ENCODE measurements at places on chromosomes 1 and 21.

DNA sequence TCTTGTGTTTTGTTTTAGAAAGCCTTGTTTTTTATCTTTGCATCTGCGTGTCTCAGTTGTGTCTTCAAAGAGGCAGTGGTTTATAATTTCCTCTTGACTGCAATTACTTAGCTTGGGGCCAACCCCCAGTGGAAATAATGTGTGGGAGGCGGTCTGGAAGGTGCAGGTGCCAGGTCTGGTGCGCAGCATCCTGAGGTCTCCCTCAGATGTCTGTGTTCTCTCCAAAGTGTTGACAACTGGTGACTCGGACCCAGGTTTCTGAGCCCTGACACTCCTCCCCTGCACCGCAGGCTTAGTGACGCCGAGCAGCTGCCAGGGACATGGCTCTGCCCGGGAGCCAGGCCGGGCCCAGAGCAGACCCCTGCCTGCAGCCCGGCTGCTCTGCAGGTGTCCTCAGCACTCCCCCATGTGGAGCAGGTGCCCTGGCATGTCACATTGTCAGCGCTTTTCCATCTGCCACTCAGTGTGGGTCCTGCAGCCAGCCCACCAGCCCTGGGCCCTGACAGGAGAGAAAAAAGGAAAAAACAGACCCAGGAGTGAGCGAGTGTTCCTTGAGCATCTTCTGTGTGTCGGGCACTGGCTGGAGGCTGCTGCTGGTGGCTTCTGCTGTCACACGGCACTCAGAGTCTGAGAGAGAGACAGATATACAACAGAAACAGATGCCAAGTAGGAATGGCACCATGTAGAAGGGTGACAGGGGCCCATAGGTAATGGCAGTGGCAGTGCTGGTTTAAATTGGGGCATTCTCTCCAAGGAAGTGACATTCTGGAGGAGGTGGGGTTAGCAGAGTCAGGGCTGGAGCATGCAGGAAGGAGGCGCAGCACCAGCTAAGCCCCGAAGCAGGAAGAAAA, 24.8 kb upstream of the SELENON start:
- peak; percentile 87 for DNase-seq

GRCh38 chr1:85584264-85584781, 3.8 kb downstream of the CCN1 start:
- DNase-seq, result no peak

- DNase-seq, result no peak
Measured at GRCh38 chr1:155933591-155934096, 569 bp downstream of the KHDC4 start.

- no peak for DNase-seq
Measured at GRCh38 chr1:155272466-155273342, 600 bp downstream of the CLK2 start.

GRCh38 chr1:200619894-200620272, 668 bp downstream of the KIF14 start:
- no peak for DNase-seq
